ENCODE measurements at places on chromosomes 5 and 9. TPM values are rescaled to one million over a fixed set of nuclear protein-coding genes. Genes with fewer than 3 reads are reported as not detected.

The SPINK4 gene
- not detected for total RNA-seq

The FAM53C gene
- total RNA-seq = 44.9 TPM

The SPAAR gene
- total RNA-seq = 0.17 TPM

The SOHLH1 gene
- not detected for total RNA-seq

The RNF208 gene
- total RNA-seq = 0.33 TPM

The ZDHHC11B gene
- under 0.01 TPM for total RNA-seq

The ANKRD31 gene
- 0.26 TPM for total RNA-seq

GRCh38 chr5:151079838-151080612 is 809 bp downstream of the TNIP1 start:
- H3K36me3 ChIP-seq = peaks cover 2% of the 10 kb centered on the region
- H3K4me3 ChIP-seq = peak overlapping the region; percentile 79
- H3K4me1 ChIP-seq = peaks cover 17% of the 10 kb centered on the region
- H3K27me3 ChIP-seq = no peaks in the 10 kb centered on the region

DNA sequence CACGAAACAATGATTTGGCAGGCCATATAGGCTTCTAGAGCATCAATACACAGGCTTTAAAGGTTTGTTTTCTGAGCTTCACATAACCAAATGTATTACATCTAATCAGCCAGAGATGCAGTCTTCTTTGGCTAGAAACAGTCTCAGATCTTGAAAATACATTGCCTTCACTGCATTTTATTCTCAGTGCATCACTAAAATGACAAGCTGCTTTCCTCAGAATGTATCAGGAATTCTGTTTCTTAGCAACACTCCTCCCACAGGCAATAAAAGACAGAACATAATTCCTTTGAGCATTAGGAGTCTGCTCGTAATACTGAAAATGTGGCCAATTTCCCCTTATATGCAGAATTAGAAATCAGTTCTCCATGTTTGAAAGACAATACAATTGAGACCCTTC is 36.9 kb downstream of the FEM1C start:
- no peaks in the 10 kb centered on the region for H3K4me1 ChIP-seq
- DNase-seq = peak; percentile 61
- H3K4me3 ChIP-seq = no peak overlapping the region
- H3K36me3 ChIP-seq = no peaks in the 10 kb centered on the region

DNA sequence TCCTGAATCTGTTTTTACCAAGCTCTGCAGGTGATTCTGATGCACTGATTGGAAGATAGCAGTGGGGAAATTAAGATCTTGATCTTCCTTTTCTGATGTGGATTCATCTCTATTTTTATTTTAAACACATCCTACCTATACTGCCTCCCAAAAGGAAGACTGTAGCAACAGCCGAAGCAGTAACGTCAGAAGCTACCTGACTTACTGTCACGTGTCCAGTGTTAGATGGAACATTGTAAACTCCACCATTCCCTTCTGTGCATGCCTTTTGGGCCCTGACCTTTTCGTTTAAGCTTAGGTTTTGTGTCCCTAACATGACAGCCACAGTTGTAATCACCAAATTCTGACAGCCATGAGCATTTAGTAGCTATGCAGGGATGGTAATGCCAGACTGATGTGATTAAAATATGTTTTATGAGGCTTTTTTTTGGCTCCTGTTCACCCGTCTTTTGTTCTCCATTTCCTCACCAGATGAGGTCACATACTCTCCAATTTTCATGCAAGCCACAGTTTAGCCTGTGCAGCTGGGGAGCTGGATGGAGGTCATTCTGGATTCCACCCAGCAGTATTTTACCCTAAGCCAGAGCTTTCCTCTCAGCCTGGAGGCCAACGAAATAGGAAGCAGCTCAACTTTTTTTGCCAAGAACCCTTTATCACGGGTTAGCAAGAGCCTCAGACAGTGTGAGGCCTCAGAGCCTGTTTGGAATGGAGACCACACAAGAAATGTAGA is 15.6 kb upstream of the FOXD1 start:
- H3K4me1 ChIP-seq = no peaks in the 10 kb centered on the region
- no peak overlapping the region for H3K27ac ChIP-seq
- H3K36me3 ChIP-seq = no peaks in the 10 kb centered on the region
- peak; percentile 75 for DNase-seq
- no peak overlapping the region for H3K4me3 ChIP-seq

- H3K4me3 ChIP-seq = no peak overlapping the region
- no peaks in the 10 kb centered on the region for H3K36me3 ChIP-seq
- peak; percentile 92 for DNase-seq
- H3K27me3 ChIP-seq = no peaks in the 10 kb centered on the region
Measured at GRCh38 chr5:132428484-132429462, 59.3 kb downstream of the SLC22A5 start.

- no peak for DNase-seq
- H3K4me1 ChIP-seq = no peaks in the 10 kb centered on the region
- no peaks in the 10 kb centered on the region for H3K36me3 ChIP-seq
- no peak overlapping the region for H3K27ac ChIP-seq
- H3K27me3 ChIP-seq = no peaks in the 10 kb centered on the region
Measured at GRCh38 chr5:16265141-16265540, 85.5 kb upstream of the MARCHF11 start.

DNA sequence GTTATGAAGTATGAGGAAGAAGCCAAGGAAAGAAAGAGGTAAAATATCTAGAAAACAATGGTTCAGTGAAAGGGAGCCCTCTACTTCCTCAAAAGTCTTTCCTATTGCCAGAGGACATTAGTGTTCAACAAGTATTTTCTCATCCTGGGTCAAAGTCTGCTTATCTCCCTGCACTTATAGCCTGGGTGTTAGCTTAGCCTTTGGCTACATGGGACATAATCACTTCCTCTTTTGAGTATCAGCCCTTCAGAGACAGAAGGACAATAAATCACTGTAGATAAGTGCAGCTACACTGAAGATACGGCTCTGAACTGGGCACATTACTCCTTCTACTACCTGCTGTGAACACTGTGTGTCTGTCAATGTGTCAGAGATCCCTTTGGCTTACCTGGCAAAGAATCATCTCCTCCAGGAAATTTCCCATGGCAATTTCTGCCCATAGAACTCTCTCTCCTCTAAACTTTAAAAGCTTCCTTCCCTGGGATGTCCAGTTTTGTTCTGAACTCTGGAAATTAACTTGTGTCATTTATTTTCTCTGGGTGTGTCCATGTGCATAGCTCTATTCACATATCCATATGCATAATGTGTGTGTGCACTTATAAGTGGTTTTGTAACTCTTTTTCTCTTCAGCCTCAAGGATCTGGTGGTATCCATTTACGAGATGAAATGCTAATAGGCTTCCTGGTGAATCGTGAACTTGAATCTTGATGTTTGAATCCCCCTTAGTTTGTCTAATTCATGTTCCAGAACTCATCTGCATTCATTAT is 30.0 kb upstream of the RECK start:
- peaks cover 13% of the 10 kb centered on the region for H3K27me3 ChIP-seq
- no peak overlapping the region for H3K27ac ChIP-seq
- H3K4me3 ChIP-seq = no peak overlapping the region
- no peak for DNase-seq
- H3K4me1 ChIP-seq = no peaks in the 10 kb centered on the region

DNA sequence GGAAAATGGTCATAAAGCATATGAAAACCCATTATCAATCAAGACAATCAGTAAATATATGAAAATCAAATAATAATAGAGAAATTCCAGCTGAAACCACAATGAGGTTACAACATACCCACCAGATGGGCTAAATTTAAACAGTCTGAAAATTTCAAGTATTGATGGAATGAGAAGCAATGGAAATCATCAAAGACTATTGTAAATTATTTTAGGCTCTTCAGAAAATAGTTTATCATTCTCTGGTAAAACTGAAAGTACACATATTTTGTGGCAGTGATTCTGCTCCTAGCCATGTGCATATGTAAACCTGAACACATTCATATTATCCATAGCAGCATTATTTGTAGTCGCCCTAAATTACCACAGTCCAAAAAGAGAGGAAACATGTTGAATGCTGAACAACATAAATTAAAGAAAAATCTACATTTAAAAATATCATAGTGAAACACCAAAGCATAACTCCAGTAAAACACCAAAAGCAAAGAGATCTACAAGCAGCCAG is 215.3 kb downstream of the PRELID2 start:
- no peak overlapping the region for H3K4me3 ChIP-seq
- no peaks in the 10 kb centered on the region for H3K36me3 ChIP-seq
- no peaks in the 10 kb centered on the region for H3K4me1 ChIP-seq

DNA sequence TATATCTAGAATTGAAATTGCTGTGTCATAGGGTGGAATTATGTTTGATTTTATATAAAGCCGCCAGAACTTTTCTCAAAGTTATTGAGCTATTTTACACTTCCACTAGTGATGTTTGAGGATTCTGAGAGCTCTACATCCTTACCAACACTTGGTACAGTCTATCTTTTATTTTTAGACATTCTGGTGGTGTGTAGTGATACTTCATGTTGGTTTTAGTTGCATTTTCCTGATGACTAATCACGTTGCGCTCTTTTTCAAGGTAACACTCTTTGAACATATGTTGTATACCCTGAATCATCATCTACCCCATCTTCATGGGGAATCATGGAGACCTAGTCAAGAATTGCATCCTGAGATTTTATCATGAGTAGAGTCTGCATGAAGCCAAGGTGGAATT is 141.7 kb downstream of the NXNL2 start:
- H3K4me1 ChIP-seq = peaks cover 4% of the 10 kb centered on the region
- H3K4me3 ChIP-seq = no peak overlapping the region
- no peak overlapping the region for H3K27ac ChIP-seq
- DNase-seq = no peak
- no peaks in the 10 kb centered on the region for H3K27me3 ChIP-seq
- no peaks in the 10 kb centered on the region for H3K36me3 ChIP-seq

- no peak overlapping the region for H3K27ac ChIP-seq
- H3K4me1 ChIP-seq = no peaks in the 10 kb centered on the region
- no peaks in the 10 kb centered on the region for H3K27me3 ChIP-seq
- H3K4me3 ChIP-seq = no peak overlapping the region
- no peaks in the 10 kb centered on the region for H3K36me3 ChIP-seq
Measured at GRCh38 chr5:28543473-28544098, 1505.2 kb upstream of the CDH9 start.

- H3K27me3 ChIP-seq = no peaks in the 10 kb centered on the region
- H3K4me1 ChIP-seq = no peaks in the 10 kb centered on the region
- DNase-seq = no peak
- H3K27ac ChIP-seq = no peak overlapping the region
Measured at GRCh38 chr5:29016067-29016466, 1977.7 kb upstream of the CDH9 start.

- H3K36me3 ChIP-seq = no peaks in the 10 kb centered on the region
- peak; percentile 74 for DNase-seq
- peak overlapping the region; percentile 88 for H3K27ac ChIP-seq
- peak overlapping the region; percentile 46 for H3K4me3 ChIP-seq
- H3K4me1 ChIP-seq = peaks cover 16% of the 10 kb centered on the region
Measured at GRCh38 chr5:81852291-81853029, 101.6 kb upstream of the SSBP2 start.

GRCh38 chr9:107284636-107285035 is 1.6 kb downstream of the RAD23B start:
- peak overlapping the region; percentile 97 for H3K27ac ChIP-seq
- H3K4me1 ChIP-seq = peaks cover 7% of the 10 kb centered on the region
- no peaks in the 10 kb centered on the region for H3K27me3 ChIP-seq
- H3K36me3 ChIP-seq = no peaks in the 10 kb centered on the region

GRCh38 chr5:98349251-98349989 is 424.0 kb upstream of the RGMB start:
- peak; percentile 52 for DNase-seq
- H3K36me3 ChIP-seq = no peaks in the 10 kb centered on the region
- peak overlapping the region; percentile 70 for H3K27ac ChIP-seq
- no peaks in the 10 kb centered on the region for H3K4me1 ChIP-seq

GRCh38 chr9:127140181-127140580 is 17.7 kb upstream of the ANGPTL2 start:
- no peak for DNase-seq
- H3K27me3 ChIP-seq = no peaks in the 10 kb centered on the region
- H3K4me3 ChIP-seq = no peak overlapping the region
- peaks cover under 1% of the 10 kb centered on the region for H3K4me1 ChIP-seq

DNA sequence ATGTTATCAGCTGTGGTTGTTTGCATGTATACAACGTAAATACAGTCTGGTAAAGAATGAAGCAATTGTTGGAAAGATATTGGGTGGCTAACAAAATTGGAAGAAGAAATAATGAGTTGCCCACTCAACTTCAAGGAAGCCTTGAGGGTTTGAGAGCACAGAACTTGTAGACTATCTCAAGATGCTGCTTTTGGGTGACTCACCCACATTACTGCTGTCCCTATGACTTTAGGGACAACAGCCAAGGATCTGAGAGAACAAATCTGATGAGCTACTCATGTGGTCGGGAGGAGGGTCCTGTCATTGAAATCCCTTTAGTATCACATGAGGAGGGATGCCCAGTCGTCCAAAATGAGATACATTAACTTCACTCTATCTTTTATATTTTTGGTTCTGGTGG is 261.8 kb downstream of the GAS1 start:
- H3K4me3 ChIP-seq = no peak overlapping the region
- H3K27ac ChIP-seq = no peak overlapping the region
- H3K36me3 ChIP-seq = no peaks in the 10 kb centered on the region

- H3K27me3 ChIP-seq = no peaks in the 10 kb centered on the region
- no peaks in the 10 kb centered on the region for H3K36me3 ChIP-seq
- no peak overlapping the region for H3K4me3 ChIP-seq
- no peaks in the 10 kb centered on the region for H3K4me1 ChIP-seq
Measured at GRCh38 chr9:2179567-2179966, 164.4 kb downstream of the SMARCA2 start.

GRCh38 chr5:68230285-68230684 is 14.7 kb downstream of the PIK3R1 start:
- H3K4me1 ChIP-seq = peaks cover 12% of the 10 kb centered on the region
- no peaks in the 10 kb centered on the region for H3K36me3 ChIP-seq
- H3K4me3 ChIP-seq = no peak overlapping the region
- no peaks in the 10 kb centered on the region for H3K27me3 ChIP-seq
- H3K27ac ChIP-seq = no peak overlapping the region
- no peak for DNase-seq

- DNase-seq = no peak
- H3K4me1 ChIP-seq = no peaks in the 10 kb centered on the region
- H3K4me3 ChIP-seq = no peak overlapping the region
- H3K36me3 ChIP-seq = no peaks in the 10 kb centered on the region
- H3K27me3 ChIP-seq = no peaks in the 10 kb centered on the region
Measured at GRCh38 chr5:178291161-178291561, 58.6 kb upstream of the PHYKPL start.

GRCh38 chr5:77630114-77630680 is 8.3 kb downstream of the OTP start:
- no peaks in the 10 kb centered on the region for H3K36me3 ChIP-seq
- peak overlapping the region; percentile 37 for H3K4me3 ChIP-seq
- no peak overlapping the region for H3K27ac ChIP-seq
- peaks cover 57% of the 10 kb centered on the region for H3K27me3 ChIP-seq
- no peaks in the 10 kb centered on the region for H3K4me1 ChIP-seq

DNA sequence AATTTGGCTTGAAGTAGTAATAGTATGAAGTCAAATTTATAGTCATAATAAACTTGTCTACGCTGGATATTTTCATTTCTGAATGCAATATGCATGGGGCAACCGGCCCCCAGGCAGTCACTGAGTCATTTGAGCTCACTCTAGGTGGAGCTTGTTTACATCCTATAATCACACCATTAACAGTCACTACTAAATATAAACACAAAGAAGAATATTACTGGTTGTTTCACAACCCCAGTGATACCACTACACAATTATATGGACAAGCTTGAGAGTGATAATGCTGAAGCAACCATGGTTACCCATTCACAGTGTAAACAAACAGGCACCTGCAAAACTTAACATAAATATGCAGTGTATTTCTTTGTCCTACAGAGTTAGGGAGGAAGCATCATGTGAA is 68.7 kb downstream of the MARCHF3 start:
- H3K36me3 ChIP-seq = no peaks in the 10 kb centered on the region
- peak; percentile 59 for DNase-seq
- no peaks in the 10 kb centered on the region for H3K27me3 ChIP-seq
- peaks cover 5% of the 10 kb centered on the region for H3K4me1 ChIP-seq
- no peak overlapping the region for H3K27ac ChIP-seq
- no peak overlapping the region for H3K4me3 ChIP-seq

Data from fibroblast of lung (primary cell).